ENCODE measurements at places on chromosomes 12 and 14. TPM values are rescaled to one million over a fixed set of nuclear protein-coding genes. Genes with fewer than 3 reads are reported as not detected.

DNA sequence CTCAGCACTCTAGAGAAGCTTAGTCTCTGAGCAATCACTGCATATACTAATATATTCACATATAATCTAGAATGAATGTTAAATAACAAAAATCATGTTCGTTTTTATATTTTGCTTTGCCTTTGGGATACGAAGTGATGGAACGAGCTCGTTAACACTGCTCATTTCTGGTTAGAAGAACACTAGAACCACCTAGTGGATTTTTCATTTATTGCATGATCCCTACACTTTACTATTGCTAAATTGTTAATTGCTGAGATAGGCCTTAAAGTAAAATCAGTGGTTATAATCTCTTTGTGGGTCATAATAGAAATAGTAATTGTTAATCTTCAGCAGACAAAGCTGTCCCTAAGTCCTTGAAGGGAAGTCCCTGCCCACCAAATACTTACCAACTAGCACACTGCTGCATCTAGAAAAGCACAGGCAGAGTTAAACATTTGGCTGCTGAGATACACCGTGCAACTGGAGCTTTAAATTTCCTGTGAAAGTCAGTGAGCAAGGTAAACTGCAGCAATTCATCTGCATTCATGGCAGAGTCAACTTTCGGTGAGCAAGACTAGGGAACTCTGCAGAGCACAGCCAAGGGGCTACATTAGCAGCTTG, 353.7 kb downstream of the APAF1 start:
- no peak for DNase-seq

DNA sequence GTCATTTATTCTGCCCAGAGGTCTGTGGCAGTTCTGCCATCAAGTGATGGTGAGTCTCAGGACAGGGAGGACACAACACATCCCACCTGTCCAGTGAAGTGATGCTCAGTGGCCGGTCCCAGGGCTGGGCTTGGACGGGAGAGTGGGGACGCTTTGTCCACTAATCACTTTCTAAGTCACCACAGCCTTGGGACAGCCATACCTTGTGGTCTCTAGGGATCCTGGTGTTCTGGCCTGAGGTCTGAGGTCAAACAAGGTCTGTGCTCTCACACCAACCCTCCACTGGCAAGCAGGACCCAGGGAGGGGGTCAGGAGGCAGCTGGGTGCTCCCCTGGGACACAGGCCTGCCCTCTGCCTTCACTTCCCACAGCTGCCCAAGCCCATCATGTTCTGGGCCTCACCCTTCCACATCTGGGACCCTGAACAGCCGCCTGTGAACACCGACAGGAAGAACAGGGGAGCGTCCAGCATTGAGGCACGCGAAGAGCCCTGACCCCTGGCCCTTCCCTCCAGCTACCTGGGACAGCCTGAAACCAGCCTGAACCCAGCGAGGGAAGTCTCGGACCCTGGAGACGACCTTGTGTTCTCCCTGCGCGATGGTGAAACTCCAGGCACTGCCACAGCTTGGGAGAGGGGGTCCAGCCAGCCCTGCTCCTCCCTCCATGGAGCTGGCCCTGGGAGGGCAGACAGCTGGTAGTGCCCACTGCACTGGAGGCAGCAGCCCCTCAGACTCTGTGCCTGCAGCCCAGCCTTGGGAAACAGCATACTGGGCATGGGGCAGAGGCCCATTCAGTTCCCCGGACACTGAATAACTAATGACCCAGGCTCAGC, 19.7 kb upstream of the GPR132 start:
- no peak for DNase-seq

- no peak for DNase-seq
Observed at GRCh38 chr14:96803958-96804357, 6.8 kb downstream of the VRK1 start.

The TCHP gene
- 11.5 TPM for total RNA-seq

DNA sequence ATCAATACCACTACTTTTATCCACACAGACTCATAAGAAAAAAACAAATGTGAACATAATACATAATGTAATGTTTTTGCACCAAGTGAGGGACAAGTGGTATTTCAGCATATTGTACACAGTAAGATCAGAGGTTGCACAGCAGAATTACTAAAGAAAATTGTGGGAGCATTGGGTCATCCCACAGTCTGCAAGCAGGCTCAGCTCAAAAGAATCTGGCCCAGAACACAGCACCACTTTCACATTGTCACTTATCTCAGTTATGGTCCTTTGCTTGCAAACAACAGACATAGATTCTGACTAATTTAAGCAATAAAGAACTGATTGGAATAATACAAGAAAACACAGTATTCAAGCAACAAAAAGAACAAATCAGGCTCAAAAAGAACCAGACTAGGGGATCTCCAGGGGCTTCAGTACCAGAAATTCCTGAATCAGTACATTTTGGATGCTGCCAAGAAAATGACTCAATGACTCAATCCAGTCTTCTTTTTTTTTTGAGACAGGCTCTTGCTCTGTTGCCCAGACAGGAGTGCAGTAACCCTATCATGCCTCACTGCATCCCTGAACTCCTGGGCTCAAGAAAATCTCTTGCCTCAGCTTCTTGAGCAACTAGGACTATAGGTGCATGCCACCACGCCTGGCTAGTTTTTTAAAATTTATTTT, 42.9 kb upstream of the EEA1 start:
- no peak for DNase-seq

DNA sequence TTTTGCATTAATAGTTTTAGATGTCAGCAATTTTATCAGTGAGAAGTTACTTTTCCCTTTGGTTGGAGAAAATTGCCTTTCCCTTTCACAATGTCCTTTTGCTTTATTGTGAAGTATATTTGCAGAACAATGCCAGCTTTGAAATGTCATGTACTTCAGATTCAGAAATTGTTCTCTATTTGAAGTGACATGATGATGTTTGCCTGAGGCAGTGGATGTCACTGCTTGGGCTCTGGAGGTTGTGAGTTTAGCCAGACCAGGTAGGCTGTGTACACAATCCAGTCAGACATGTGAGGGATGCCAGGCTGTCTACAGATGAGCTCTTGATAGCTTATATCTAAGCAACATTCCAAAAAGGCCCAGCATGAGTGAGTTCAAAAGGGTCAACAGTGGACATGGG, 451.9 kb upstream of the FBXO33 start:
- no peak for DNase-seq

DNA sequence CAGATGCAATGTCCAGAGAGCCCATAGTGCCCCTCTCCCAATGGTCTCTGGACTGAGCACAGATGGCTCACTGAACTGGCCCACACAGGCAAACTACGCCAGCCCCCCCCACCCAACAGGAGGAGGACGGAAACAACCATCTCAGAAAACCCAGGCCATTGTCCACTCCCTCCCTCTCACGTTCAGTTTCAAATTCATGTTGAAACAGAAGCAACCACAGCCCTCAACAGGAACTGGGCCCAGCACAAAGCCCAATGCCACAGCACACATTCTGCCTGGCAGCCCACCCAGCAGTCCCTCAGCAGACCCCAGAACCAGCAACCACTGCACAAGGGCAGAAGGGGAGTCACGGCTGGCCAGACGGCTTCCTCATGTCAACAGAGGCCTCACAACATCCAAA, 10.6 kb downstream of the CCDC88C start:
- DNase-seq: no peak

GRCh38 chr14:56273155-56273554, 154.9 kb downstream of the PELI2 start:
- no peak for DNase-seq

- no peak for DNase-seq
Observed at GRCh38 chr14:104821971-104822608, 21.2 kb downstream of the ZBTB42 start.

GRCh38 chr14:65926504-65926903, 514.0 kb downstream of the FUT8 start:
- no peak for DNase-seq

The PLD4 gene
- total RNA-seq: 0.24 TPM

DNA sequence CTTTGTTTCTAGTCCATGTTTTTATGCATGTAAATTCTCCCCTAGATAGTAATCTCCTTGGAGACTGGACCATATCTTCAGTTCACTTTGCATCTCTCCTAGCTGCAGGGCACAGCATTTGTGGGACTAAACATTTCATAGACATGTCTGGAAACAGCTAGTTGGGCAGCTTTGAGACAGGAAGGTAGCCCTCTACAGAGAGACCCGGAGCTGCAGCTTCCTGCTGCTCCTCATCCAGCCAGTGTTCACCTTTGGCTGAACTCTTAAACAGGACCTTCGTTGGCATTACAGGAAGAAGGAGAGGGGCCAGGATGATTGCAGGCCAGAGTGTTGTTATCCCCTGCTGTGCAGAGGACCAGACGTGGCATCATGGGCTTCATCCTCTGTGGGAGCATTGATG, 52.9 kb downstream of the GNS start:
- no peak for DNase-seq

DNA sequence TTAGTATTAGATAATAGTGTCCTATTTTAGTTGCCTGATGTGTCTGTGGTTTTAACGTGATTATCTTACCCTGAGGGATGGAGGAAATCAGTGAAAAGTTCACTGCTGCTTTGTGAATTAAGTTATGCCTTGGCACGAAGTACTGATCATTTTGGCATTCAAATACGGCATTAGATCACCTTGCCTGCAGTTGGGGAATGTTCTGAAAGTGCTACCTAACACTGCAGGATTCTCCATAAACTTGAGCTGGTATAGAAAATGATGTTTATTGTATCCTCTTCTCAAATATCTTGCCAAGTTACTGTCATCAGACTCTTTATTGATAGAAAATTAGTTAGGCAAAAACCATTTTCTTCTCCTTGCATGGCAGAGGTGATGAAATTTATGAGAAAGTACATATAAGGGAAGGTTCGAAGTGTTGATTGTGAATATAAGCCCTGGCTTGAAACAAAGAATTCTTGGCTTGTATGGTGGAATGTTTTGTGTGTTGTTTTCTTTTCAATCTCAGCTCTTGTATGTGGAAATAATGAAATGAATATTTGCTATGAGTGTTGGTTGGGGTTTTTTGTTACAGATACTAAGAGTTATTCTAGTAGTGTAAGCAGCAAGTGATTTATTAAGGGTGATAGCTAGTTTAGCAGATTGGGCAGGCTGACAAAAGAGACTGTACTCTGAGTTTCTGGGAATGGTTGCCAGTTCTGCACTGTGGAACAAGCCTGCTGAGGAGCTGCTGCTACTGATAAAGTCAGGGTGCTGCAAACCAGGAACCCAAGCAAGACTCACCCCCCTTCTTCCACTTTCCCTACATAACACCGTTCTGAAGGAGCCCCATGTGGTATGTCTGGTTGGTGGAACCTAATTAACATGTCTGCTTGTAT, 448.3 kb downstream of the PCNX1 start:
- DNase-seq: peak; percentile 26

DNA sequence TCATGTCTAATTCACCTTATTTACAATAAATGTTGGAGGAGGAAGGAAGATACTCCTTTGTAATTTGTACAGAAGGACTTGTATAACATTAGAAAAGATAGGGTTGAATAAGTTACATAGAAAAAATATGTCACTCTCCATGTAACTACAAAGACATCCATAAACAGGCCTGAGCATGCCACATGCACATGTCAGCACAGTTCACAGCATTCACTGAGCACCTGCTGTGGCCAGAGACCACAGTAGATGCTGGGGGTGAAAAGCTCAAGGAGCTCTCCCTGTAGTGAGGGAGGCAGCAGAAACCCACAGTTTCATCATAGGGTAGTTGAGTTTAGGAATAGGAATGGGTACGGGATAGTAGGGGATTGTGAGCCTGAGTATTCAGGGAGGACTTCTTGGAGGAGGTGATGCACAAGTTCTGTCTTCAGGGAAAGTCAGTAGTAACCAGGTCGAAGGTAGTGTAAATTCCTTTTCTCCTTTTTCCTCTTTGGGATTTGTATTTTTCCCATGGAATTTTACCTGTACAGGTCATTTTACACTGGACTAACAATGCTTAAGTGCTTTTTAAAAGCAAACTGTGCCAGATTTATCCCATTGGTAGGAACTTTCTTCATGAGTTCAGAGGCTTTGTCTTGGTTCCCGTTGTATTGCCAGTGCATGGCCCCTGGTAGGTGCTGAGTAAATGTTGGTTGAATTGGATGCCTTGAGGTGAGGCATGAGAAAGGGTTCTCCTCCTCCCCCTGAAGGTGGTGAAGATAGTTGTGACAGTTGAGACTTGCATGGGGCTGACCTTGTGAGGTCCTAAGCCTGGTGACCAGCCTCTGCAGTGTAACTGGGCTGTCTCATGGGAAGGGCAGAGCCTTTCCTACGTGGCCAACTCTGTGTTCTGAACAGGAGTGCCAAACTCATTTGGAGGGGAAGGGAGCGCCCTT, 20.2 kb downstream of the PRKCH start:
- DNase-seq: no peak

The RAB21 gene
- total RNA-seq: 117 TPM

DNA sequence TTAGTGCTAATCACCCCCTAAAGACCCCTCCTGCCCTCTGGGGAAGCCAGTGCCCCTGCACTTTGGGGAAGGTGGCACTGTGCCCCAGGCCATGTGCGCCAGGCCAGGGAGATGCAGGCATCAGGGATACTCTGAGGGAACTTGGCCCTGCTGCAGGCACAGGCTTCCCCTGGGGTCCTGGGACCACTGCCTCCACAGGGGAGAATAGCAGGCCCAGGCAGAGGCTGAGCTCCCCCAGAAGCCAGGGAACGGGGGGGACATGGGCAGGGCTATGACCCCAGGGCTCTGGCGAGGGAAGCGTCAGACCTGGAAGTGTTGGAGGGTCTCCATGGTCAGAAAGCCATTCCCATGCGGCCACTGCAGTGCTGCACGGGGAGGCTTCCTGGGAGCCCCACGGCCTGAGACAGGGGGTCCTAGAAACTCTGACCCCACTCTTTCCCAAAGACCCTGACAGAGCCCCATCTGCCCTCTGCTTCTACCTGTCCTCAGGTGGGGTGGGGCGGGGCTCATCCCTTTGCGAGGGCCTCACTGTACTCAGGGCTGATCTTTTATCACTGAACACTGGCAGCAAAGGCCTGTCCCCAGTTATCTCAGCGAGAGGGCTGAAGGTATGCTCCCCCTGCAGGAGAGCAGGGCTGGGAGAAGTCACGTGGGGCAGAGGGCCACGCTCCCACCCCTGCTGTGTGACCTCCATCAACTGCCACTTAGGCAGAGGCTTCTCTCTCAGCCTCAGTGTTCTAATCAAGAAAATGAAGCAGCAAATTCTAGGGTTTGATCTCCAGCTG, 160.0 kb downstream of the CALM1 start:
- DNase-seq: peak; percentile 5

The DCP1B gene
- 3.7 TPM for total RNA-seq
